WTC11 (cell line): ENCODE measurements at places on chromosomes 5 and 9. TPM values are rescaled to one million over a fixed set of nuclear protein-coding genes. Genes with fewer than 3 reads are reported as not detected.
A peak's percentile ranks its signal among the peaks of the same experiment; 100 is the strongest.

DNA sequence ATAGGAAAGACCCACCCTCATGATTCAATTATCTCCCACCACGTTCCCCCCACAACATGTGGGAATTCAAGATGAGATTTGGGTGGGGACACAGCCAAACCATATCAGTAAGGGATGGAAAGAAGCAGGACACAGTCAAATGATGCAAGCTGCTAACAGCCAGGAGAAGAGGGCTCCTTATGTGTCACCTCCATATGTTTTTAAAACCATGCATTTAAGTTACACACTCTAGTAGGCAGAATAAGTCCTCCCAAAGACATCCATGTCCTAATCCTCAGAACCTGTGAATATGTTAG, 4.2 kb upstream of the TTC23L start:
- H3K27me3 ChIP-seq = peaks cover 2% of the 10 kb centered on the region; the same call in 1 of the 2 replicates
- no peak overlapping the region for H3K4me3 ChIP-seq
- H3K27ac ChIP-seq = peak overlapping the region; percentile 91; the same call in 1 of the 2 replicates
- peaks cover 51% of the 10 kb centered on the region for H3K36me3 ChIP-seq
- DNase-seq = no peak

DNA sequence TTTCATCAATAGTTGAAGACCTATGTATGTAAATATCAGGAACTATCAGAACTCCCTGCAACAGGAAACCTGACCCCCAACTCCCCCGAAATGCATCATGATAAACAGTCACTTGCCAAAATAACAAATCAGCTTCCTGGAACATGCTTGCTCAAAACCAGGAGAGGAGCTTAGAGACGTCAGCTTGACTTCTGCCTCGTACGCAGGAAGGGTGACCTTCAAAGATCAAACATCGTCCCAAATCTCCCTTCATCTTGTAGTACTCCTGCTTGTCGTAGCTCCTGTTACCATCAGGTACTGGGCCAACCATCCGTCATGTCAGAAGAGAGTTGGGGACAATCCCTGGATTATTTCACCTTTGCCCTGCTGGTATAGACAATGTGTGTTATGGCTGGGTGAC, 396.1 kb downstream of the GADD45G start:
- H3K4me3 ChIP-seq = no peak overlapping the region
- no peaks in the 10 kb centered on the region for H3K36me3 ChIP-seq
- H3K27me3 ChIP-seq = no peaks in the 10 kb centered on the region
- DNase-seq = no peak

The PHF24 gene
- 0.34 to 0.59 TPM (median 0.53 TPM) in 3 replicates for total RNA-seq

The CEL gene
- 6.6 to 10.4 TPM (median 8.1 TPM) in 3 replicates for total RNA-seq

The CDX1 gene
- 0.09 to 0.14 TPM (median 0.13 TPM) in 3 replicates for total RNA-seq

The PSD2 gene
- 0.55 to 0.57 TPM (median 0.57 TPM) in 3 replicates for total RNA-seq

The ZNG1F gene
- 5.6 to 6.0 TPM (median 5.9 TPM) in 3 replicates for total RNA-seq
